Activated CD4-positive, alpha-beta memory T cell treated with anti-CD3 and anti-CD28 coated beads for 36 hours (primary cell): ENCODE measurements at places on chromosomes 7 and 10.

DNA sequence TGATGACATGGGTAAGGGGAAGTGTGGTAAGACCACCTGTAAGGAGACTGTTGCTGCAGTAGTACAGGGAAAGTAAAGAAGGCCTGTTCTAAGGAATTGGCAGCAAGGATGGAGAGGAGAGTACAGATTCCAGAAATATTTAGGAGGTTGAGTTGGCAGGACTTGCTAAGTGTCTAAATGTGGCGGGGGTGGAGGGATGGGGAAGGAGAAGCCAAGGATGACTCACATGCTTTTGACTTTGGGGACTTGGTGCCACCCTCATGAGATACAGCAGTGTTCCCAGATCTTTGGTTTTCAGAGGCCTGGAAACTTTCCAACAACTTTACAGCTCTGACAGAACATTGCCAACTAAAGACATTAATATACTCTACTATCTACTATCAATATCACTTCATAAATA, 45.4 kb downstream of the CDK6 start:
- no peak overlapping the region for H3K27ac ChIP-seq
- DNase-seq: no peak
- H3K4me1 ChIP-seq: peaks cover 61% of the 10 kb centered on the region
- H3K27me3 ChIP-seq: no peaks in the 10 kb centered on the region
- H3K36me3 ChIP-seq: peaks cover 42% of the 10 kb centered on the region

DNA sequence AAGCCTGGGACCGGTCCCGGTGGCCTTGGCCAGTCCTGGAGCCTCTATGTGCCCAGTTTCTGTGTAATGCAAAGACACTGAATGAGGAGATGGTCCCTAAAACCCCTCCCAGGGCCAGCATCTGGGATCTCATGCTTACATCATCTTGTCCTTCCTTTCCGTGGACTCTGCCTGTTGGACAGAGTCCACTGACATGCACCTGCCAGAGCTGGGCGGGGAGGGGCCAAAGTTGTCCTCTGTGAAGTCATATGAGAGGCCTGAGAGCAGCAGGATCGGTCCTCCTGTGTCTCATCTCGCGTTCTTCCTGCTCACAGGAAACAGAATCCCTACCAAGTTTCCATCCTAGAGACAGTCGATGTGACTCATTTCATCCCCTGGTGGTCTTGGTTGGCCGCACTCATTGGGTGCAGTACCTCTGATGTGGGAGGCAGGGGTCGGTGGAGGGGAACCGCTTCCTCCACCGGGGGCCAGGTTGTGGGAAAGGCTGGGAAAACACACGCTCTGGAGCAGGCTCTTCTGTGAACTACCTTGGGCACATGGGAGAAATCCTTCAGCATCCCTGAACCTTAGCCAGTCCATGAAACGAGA, 389.6 kb upstream of the PODXL start:
- H3K27me3 ChIP-seq: peaks cover 21% of the 10 kb centered on the region
- H3K4me1 ChIP-seq: no peaks in the 10 kb centered on the region
- H3K36me3 ChIP-seq: no peaks in the 10 kb centered on the region
- H3K4me3 ChIP-seq: no peak overlapping the region
- DNase-seq: no peak

GRCh38 chr10:97584060-97584797, at the start of gene HOGA1:
TSS of gene HOGA1 (plus strand) at chr10:97584389. CDS start at chr10:97584704, 315 bp downstream.
- H3K36me3 ChIP-seq: no peaks in the 10 kb centered on the region
- no peak for DNase-seq
- H3K4me3 ChIP-seq: no peak within 1 kb of the TSS
- H3K4me1 ChIP-seq: no peaks in the 10 kb centered on the region

GRCh38 chr10:33819206-33819605, 484.7 kb upstream of the NRP1 start:
- no peak for DNase-seq
- H3K36me3 ChIP-seq: no peaks in the 10 kb centered on the region
- H3K4me3 ChIP-seq: no peak overlapping the region
- H3K27me3 ChIP-seq: no peaks in the 10 kb centered on the region

- H3K4me3 ChIP-seq: no peak overlapping the region
- H3K27me3 ChIP-seq: no peaks in the 10 kb centered on the region
- no peak for DNase-seq
- no peak overlapping the region for H3K27ac ChIP-seq
Measured at GRCh38 chr7:115183431-115184057, 261.6 kb downstream of the MDFIC start.

DNA sequence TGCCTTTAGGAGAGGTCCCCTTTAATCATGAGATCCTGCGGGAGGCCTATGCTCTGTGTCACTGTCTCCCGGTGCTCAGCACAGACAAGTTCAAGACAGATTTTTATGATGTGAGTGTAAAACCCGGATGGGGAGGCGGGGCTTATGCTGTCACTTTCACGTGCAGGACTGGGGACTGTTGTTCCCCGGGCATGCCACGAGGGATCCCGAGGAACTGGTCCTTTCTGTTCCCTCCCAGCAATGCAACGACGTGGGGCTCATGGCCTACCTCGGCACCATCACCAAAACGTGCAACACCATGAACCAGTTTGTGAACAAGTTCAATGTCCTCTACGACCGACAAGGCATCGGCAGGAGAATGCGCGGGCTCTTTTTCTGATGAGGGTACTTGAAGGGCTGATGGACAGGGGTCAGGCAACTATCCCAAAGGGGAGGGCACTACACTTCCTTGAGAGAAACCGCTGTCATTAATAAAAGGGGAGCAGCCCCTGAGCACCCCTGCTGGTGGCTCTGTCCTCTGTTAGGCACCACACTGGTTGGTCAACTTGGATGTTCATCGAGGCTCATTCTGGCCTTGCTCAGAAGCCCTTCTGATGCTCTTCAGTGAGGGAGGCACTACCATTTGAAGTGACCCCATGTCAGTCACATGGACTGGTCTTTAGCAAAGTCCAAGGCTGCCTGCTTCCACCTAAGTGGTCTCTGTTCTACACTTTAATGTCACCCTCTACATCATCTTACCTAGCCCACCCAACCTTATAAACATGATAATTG, 2.8 kb downstream of the COPS6 start:
- DNase-seq: peak; percentile 27
- H3K27ac ChIP-seq: peak overlapping the region; percentile 72
- no peaks in the 10 kb centered on the region for H3K27me3 ChIP-seq
- H3K36me3 ChIP-seq: peaks cover 52% of the 10 kb centered on the region
- H3K4me3 ChIP-seq: no peak overlapping the region
- peaks cover 51% of the 10 kb centered on the region for H3K4me1 ChIP-seq

GRCh38 chr10:3986493-3987142, 201.6 kb upstream of the KLF6 start:
- no peaks in the 10 kb centered on the region for H3K27me3 ChIP-seq
- H3K4me1 ChIP-seq: peaks cover 13% of the 10 kb centered on the region
- no peak overlapping the region for H3K4me3 ChIP-seq
- no peak overlapping the region for H3K27ac ChIP-seq
- no peak for DNase-seq

DNA sequence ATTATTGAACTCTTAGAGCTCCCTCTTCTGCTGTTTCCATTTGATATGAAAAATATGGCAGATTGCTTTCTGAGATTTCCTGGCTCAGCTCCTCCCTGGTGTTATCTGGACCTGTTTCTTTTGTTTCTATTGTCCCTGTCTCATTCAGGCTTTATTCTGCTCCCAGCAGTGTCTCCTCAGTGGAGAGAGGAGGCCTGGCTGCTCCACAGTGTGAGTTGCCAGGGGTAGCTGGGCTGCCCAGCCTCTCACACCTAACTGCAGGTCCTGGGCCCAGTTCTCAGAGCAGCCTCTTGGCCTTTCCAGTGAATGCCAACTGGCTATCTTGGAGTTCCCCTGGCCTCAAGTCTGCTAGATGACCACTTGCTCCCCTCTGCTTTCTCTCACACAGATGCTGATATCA, 127.0 kb downstream of the VPS41 start:
- no peak for DNase-seq
- no peak overlapping the region for H3K4me3 ChIP-seq
- no peak overlapping the region for H3K27ac ChIP-seq
- H3K27me3 ChIP-seq: no peaks in the 10 kb centered on the region
- H3K36me3 ChIP-seq: peaks cover 6% of the 10 kb centered on the region
- H3K4me1 ChIP-seq: no peaks in the 10 kb centered on the region

DNA sequence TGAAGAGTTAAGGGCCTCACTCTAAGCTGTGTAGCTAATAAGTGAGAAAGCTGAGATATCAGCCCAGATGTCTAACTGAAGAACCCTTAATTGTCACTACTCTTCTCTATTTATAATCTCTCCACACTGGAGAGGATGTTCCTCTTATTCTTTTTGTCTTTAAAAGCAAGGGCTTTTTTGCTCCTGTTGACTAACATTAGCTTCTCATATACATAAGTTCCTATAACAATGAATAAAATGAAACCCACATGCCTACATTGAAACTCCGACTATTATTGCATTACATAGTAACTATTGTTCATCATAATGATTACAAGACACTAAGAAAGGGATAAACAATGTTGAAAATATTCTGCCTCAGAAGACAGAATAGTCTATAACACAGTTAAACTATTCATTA, 67.1 kb downstream of the GNAT3 start:
- H3K4me1 ChIP-seq: no peaks in the 10 kb centered on the region
- DNase-seq: no peak
- H3K4me3 ChIP-seq: no peak overlapping the region
- no peaks in the 10 kb centered on the region for H3K27me3 ChIP-seq
- H3K27ac ChIP-seq: no peak overlapping the region

- peaks cover 3% of the 10 kb centered on the region for H3K27me3 ChIP-seq
- no peaks in the 10 kb centered on the region for H3K36me3 ChIP-seq
- no peak for DNase-seq
- peaks cover 27% of the 10 kb centered on the region for H3K4me1 ChIP-seq
- H3K27ac ChIP-seq: no peak overlapping the region
- H3K4me3 ChIP-seq: no peak overlapping the region
Measured at GRCh38 chr7:23347033-23347681, 48.0 kb downstream of the MALSU1 start.
